ENCODE measurements at places on chromosomes 1 and 21.

DNA sequence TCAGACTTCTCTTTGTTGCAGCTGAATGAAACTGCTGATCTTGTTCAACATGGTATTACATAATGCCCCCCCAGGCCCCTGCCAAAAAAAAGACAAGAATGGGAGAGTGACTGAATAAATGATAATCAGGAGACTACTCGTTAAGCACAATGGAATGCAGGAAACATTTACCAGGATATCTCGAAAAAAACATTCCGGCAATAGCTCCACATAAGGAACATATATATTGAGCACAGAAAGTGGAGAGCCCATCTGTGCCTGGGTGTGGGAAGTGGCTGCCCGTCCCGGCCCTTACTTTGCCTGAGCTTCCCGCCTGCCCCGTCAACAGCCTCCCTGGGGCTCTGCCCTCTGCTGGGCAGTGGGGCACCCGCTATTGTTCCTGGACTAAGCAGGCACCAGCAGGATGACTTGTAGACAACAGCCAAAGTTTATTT is 13.3 kb downstream of the TRIM11 start:
- DNase-seq = no peak

DNA sequence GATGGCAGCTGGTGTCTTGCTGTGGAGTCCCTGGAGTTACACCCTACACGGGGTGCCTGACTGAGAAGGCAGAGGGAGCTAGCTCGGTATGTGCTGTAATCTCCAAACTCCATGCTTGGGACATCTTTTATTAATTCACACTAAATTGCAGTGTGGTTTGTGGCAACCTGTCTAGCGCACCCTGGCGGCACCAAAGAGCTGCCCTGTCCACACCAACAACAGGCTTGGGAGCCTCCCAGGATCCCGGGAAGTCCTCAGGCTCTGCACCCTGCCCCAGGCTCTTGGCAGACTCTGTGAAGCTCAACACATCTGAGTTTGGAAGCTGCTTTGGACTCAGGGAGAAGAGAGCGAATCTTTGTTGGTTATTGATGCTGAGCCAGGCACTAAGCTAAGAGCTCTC is 138.9 kb downstream of the IGSF21 start:
- DNase-seq = no peak

- no peak for DNase-seq
Measured at GRCh38 chr1:18109058-18109755, 1.6 kb downstream of the IGSF21 start.

DNA sequence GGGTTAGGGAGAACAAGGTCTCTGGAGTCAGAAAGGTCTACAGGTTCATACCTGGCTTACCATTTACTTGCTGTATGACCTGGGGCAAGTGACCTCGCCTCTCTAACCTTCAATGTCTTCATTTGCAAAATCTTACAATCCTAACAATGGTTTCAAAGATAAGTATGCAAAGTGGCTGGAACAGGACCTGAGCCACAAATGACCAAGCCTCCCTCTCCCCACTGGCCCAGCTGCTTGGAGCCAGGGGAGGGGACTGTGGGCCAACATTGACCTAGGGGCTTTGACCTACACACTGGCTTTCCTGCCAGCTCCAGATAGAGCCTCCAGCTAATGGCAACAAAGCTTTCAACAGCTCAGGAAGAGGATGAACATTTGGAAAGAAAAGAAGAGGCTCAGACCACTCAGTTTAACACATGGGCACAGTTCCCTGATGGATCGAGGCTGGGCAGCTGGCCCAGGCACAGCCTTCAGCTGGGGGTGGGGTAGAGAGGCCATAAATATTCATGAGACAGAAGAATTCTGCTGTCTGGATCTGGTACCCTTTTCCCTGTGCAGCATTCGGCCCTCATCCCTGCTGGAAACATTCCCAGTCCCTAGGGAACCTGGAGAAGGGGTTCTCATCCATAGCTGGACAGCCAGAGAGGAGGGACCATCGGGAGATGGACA is 12.9 kb downstream of the PTAFR start:
- no peak for DNase-seq

GRCh38 chr1:214546886-214547641 is 4.3 kb downstream of the PTPN14 start:
- DNase-seq = no peak

- no peak for DNase-seq
Measured at GRCh38 chr1:232428786-232429530, 201.0 kb downstream of the SIPA1L2 start.

DNA sequence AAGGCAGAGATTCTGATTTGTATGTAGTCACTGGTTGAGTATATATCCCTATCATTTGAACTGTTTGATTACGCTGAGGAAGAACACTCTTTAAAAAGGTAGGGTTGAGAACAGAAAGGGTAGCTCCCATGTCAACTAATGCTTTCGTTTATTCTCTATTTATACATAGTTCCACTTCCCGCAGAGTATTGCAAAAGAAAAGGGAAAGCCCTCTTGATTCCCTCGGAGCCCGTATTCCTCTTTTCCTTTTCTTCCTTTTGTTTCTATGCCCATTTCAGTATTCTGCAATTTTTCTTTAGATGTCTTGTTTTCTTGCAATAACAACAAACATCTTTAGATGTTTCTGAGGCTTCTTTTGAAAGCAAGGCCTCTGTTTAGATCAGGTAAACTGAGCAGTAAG is 78.2 kb downstream of the DNTTIP2 start:
- DNase-seq = no peak

DNA sequence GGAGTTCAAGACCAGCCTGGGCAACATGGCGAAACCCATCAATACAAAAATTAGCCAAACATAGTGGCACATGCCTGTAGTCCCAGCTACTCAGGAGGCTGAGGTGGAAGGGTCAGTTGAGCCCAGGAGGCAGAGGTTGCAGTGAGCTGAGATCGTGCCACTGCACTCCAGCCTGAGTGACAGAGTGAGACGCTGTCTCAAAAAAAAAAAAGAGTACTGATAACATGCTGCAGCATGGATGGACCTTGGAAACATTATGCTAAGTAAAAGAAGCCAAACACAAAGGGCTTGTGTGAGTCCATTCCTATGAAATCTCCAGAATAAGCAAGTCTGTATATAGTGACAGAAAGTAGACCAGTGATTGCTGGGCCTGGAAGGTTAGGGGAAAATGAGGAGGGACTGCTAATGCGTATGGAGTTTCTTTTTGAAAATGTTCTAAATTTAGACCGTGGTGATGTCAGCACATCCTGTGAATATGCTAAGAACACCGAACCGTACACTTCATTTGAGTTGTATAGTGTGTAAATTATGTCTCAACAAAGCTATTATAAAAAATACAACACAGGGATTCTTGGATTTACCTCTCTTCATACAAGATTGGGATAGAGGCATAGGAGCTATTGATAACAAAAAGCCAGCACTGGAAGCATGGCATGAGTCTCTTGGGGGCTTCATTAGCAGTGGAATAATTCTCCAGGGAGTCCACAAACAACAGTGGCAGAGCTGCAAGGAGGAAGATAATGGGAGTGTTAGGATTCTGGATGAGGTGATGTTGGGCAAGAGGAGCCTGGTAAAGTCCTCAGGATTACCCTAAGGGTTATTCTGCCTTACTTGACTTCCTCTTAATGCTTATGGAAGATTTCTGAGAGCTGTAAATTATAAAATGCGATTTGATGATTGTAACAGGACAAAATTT is 73.5 kb downstream of the TTC3 start:
- no peak for DNase-seq

DNA sequence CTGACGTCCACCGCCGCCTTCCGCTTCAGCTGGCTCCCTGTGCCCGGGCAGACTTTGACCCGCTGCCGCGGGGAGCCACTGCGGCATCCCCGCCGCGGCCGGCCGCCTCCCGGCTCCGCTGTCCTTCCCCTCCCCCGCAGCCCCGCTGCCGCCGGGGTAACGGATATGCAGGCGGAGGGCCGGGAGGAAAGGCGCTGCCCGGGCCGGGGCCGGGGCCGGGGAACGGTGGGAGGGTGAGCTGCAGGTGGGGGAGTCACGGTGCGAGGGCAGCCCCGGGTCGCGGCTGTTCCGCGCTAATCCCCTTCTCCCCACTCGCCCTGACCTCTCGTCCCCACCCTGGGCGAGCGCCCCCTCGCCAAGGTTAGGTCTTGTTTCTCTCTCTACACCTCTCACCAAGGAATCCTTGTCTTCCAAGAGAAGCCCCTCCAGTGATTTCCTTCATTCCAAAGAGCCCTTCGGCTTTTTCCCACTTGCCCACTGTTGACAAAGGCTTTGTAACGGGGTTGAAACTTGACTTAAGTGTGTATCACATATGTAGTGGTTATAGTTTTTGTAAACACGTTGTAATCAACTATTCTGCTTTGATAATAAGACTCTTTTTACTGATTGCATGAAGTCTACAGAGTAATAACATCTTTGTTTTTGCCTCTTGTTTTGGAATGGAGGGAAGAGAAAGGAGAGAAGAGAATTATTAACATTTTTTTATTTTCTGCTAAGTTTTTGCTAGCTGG is 669 bp downstream of the XPR1 start:
- peak; percentile 92 for DNase-seq

- DNase-seq = no peak
Measured at GRCh38 chr1:82806133-82806532, 1005.4 kb downstream of the ADGRL2 start.

DNA sequence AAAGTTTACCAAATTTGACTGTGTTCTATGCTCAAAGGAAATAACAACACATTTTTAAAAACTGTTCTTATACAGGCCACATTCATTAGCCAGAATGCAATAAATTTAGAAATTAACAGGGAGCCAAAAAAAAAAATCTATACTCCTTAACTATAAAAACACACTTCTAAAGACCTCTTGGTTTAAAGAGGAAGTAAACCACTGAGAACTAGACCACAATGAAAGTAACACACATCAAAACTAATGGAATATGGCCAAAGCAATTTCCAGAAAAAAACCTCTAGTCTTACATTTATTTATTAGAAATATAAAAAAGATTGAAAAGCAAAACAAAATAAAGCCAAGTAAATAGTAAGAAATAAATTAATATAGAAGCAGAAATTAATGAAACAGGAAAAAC is 48.9 kb upstream of the GADD45A start:
- no peak for DNase-seq

- DNase-seq = no peak
Measured at GRCh38 chr1:93678491-93678890, 3.1 kb downstream of the BCAR3 start.

DNA sequence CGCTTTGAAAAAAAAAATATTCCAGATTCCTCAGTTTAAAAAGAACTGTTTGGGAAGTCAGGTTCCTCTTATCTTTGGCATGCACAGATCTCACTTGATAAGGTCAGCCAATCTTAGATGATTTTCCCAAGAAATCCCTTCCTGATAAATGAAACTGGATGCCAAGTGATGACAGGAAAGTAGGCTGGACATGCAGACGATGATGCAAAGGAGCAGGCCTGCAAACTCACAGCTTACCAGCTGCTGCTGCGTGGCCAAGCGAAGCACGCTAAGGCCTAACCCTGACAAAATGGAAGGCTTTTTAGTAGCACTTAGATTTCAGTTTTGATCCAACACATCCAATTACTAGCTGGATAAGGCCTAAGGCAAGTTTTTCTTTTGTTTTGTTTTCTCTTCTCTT is 10.1 kb downstream of the TADA1 start:
- DNase-seq = no peak

All from NCI-H187 (cell line).